ENCODE measurements at places on chromosomes 12 and 14.

DNA sequence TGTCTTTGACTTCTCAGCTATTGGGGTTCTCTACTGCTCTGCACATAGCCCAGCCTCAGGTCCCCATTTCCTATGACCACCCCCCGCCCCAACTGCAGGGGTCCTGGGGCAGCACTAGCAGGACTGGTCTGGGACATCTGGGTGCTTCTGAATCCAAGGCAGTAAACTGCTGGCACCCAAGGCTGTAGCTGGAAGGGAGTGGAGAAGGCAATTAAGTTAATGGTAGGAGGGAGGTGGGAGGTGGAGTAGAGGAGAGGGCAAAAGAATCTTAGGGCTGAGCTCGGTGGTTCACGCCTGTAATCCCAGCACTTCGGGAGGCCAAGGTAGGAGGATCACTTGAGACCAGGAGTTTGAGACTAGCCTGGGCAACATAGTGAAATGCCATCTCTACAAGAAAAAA lies 11.5 kb downstream of the PLEK2 start:
- DNase-seq, result no peak

DNA sequence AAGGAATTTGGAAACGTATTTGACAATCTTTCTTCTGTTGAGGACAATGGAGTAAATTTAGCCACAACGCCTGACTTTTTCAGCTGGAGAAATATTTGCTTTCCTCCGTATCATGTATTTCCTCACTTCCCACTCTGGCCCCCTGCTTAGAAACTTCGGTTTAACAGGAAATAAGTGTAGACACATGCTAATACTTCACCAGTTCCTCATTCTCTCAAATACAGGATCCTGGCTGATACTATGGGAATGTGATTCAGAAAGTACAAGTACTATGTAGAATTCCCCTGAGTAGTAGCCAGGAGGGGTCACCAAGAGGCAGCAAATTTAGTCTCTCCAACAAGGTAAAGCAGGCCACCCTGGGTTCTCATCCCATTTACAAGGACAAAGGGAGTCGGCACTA lies 58.0 kb downstream of the FAR2 start:
- no peak for DNase-seq

DNA sequence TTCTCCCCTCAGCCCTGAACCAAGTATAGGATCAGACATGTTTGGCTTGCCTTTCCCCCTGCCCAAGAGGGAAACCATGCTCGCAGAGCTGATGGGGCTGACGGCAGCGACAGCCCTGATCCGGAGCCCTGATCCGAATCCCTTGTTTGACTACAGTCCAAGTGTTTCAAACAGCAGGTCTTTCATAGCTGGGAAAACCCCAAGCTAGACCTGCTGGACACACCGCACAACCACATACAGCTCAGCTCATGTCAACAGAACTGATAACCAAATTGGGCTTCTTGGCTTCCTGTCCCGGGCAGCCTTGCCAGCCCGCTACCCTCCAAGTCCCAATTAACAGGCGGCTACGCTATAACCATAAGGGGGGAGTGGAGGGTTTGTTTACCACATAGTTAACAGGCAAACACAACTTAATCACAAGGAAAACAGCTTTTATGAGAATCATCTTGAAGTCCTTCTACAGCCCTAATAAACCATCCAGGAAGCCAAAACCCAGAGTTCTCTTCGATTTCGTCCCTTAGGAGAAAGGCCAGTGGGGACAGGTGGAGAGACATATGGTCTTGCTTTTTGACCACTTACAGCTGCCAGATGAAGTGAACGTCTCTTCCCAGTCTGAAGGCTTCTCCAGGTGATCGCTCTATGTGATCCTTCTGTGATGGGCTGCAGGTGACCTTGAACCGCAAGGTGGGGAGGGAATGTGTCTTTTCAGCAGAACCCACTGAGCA lies 64.5 kb upstream of the MANSC4 start:
- no peak for DNase-seq

DNA sequence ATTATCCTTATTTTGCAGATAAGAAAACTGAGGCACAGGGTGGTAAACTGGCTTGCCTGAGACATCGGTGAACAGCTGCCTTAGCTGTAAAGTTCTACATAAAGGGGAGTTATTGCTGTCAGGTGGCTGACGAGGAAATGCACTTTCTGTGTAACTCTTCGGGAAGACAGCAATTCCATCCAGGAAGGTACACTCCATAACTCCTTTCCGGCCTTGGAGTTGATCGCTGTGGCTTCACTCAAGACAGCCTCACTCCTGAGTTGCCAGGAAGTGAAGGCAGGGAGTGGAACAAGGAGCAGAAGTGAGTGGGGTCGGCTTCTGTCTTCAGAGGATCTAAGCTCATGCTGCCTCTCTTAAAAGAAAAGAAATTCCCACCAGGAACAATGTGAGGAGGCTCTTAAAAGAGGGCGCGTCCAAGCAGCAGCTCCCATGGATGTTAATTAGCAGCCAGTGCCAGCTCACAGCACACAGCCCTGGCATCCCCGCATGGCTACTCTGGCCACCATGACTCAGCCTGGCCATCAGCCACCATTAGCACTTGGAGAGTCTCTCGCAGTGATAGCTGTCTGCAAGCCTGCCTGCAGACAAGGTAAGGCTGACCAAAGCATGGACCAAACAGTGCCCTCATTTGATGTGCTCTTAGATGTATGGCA lies 60.3 kb downstream of the NUAK1 start:
- no peak for DNase-seq

DNA sequence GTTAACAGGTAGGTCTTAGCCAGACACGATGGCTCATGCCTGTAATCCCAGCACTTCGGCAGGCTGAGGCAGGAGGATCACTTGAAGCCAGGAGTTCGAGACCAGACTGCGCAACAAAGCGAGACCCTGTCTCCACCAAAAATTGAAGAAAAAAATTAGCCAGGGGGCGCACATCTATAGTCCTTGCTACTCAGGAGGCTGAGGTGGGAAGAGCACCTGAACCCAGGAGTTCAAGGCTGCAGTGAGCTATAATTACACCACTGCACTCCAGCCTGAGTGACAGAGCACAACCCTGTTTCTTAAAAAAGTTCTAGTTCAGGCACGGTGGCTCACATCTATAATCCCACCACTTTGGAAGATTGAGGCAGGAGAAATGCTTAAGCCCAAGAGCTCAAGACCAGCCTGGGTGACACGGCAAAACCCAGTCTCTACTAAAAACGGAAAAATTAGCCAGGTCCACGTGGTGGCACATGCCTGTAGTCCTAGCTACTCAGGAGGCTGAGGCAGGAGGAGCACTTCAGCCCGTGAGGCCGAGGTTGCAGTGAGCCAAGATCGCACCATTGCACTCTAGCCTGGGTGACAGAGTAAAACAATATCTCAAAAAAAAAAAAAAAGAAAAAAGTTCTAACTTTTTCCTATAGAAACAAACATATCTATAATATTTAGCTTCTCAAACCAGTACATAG lies 9.1 kb downstream of the BAZ1A start:
- no peak for DNase-seq

DNA sequence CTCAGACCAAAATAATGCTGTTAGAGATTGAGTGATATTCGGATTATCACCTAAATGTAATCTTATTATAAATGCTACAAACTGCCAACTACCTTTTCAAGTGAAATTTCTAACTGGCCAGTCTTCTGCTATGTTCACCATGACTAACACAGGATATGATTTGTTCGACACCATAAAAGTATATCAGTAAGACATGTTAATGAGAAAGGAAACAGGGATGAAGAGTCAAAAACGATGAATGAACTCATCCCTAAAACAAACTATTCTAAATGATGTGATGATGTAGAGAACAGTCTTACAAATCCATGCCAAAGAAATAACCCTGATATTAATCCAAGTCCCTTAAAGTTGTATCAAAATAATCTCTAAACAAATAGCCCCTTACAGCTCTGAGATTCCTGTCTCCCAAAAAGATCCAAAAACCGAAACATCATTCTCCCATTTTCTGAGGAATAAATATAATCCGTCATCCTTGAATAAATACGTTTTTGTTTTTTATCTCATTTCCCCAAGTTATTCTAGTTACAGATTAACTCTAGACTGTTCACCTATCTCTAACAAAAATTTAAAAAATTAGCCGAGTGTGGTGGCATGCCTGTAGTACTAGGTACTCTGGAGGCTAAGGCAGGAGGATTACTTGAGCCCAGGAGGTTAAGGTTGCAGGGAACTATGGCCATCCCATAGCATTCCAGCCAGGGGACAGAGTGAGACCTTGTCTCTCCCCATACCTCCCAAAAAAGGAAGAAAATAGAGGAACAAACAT lies 9.1 kb downstream of the SCAF11 start:
- no peak for DNase-seq

GRCh38 chr14:104113631-104114420 lies 24.6 kb upstream of the KIF26A start:
- no peak for DNase-seq

DNA sequence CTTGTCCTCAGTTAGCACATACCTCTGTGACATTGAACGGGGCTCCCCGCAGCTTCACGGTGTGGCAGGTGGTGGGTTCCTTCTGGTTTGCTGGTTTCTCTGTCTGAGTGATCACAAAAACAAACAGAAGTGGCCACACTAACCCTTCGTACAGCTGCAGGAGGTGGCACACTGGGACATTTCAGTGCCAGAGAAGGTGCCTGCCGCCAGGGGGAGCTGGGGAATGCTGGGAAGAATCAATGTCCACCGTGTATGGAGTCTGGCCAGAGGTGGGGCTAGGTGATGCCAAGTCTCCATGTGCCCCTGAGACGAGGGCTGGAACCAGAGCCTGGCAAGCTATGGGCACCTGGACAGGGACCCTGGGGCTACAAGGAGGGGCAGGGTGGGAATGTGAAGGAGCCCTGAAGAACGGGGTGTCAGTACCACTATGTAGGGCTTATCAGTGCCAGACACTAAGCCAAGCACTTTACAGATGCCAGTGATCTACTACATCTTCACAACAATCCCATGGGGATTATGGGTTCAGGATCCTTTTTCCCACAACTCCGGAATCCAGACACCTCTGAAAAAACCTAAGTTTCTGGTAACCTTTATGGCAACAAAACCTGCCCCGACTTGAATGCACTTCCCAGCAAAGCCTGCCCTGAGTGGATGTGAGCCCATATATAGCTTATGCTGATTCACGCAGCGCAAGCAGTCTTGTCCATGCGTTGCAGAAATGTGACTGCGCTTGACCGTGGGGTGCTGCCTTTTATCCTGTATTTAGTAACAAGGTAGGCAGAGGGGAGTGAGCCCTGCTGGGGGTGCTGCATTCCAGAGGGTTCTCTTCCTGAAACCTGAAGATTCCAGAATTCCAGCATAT lies 10.8 kb downstream of the RBM19 start:
- DNase-seq, result no peak

GRCh38 chr12:25993901-25994651 lies 35.6 kb downstream of the RASSF8 start:
- DNase-seq, result no peak

GRCh38 chr14:65001723-65002122 lies 15.0 kb downstream of the FNTB start:
- no peak for DNase-seq

DNA sequence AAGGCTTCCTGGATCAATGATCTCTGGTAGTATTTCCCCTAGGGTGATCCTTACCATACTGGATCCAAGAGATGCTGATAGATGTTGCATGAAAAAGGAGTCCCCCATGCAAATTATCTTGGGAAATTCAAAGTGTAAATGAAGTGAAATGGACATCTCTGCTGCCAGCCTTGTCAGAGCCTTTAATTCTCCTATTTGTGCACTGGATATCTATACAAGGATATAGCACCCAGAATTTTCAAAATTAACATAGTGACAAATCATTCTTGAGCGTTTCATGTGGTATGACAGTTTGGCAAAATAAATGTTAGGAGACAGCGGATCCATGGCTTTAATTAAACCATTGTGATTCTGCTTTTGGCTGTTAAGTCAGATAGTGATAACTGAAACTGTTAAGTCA lies 260.9 kb downstream of the KSR2 start:
- no peak for DNase-seq

DNA sequence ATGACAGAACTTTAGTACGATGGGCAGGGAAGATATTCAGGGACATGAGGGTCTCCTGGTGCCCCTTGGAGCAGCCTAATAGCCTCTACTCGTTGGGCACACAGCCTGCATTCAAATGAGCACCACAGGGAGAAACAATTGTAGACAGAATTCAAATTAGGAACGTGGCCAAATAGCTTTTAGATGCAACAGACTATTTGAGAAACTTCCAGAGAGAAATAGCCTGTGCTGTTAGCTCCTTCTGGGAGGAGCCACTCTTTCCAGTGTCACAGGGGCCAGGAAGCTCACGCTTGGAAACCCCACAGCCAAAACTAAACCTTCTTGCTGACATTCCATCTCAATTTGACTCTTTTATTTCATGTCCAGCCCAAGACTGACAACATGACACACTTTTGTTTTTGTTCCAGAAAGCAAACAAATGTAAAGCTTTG lies 114.5 kb downstream of the RPAP3 start:
- DNase-seq, result no peak

DNA sequence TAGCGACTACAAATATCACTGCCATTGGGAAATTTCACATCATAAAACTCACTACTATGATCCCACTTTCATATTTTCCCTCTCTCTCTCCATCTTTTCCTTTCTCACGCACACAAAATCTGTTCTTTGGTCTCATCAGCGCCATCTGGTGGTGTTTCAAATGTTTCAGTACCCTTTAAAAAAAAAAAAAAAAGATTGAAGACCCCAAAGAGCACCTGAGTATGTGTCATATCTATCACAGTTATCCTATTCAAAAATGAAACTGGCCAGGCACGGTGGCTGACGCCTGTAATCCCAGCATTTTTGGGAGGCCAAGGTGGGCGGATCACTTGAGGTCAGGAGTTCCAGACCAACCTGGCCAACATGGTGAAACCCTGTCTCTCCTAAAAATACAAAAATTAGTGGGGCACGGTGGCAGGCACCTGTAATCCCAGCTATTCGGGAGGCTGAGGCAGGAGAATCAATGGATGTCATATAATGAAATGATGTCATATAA lies 72.4 kb downstream of the TTC9 start:
- DNase-seq, result peak; percentile 13

GRCh38 chr12:39464976-39465695 lies 22.2 kb upstream of the KIF21A start:
- DNase-seq, result no peak

- peak; percentile 58 for DNase-seq
Observed at GRCh38 chr12:6852651-6853354, 853 bp downstream of the USP5 start.

DNA sequence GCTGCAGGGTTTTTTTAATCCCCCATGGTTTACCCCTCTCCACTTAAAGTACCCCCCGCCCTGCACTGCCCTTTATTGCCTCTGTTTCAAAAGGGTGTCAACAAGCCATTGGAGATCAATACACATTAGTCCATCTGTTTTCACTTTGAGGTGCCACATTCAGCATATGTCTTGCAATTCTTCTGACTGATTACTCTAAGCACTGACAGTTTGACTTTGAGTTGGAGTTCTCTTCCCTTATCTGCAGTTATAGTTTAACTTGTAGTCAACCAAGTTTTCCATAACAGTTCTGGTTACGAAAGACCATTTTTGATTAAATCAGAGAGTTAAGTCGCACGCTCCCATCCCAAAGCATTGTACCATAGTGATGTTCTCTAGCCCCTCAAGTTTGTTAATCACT lies 260.8 kb upstream of the TBX3 start:
- DNase-seq, result no peak

GRCh38 chr12:2633825-2634200 lies 161.0 kb upstream of the FKBP4 start:
- no peak for DNase-seq

All from stimulated activated CD4-positive, alpha-beta T cell treated with anti-CD3 and anti-CD28 coated beads, TNF-alpha, amount 100 ng/mL, for 24 hours (primary cell).